ENCODE measurements at places on chromosomes 2 and 18.

DNA sequence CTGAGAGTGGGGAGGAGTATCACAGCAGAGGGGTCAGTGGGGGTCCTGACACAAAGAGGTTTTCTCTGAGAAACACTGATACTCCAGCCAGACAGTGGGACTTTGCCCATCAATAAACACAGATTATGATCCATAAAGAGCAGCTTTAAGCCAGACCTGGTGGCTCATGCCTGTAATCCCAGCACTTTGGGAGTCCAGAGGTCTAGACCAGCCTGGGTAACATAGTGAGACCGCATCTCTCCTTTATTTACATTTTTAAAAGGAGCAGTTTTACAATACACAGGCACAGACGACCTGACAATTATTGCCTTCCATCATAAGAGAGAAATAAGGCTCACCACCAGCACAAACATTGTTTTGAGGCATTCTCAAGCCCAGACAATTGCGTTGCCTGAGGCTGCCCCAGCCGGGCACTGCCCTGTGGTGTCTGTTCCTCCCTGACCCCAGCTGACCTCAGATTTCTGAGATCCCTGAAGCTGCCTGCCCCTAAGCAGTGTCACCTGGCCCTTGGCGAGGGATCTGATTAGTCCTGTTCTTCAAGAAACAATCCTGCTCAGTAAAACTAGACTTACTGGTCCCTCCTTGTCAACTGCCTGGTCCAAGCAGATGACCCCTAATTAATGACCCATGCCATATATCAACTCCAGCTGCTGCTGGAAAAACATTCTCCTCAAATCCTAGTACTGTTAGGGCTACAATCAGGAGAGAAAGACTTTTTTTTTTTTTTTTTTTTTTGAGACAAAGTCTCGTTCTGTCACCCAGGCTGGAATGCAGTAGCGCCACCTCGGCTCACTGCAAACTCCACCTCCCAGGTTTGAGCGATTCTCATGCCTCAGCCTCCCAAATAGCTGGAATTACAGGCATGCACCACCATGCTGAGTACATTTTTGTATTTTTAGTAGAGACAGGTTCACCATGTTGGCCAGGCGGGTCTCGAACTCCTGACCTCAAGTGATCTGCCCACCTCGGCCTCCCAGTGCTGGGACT, 59.4 kb upstream of the SOS1 start:
- no peak for DNase-seq

- DNase-seq = no peak
These were observed 80.1 kb downstream of the KCNS3 start for GRCh38 chr2:17958466-17959092.

DNA sequence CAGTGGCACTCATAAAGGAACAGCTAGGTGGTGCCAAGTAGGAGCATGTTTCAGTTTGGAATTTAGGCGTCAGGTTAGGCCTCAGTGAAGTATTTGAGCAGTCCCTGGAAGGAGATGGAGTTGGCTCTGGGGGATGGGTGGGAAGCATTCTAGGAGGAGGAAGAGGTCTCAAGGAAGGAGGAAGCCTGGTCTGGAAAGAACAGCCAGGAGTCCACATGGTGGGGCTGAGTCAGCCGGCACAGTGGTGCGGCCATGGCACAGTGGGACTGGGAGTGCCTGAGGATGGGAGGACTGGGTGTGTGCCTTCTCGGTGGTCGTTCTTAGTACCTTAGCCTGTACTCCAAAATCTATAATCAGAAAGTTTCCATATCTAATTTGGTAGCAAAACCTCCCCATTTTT, 373.3 kb downstream of the PTPRM start:
- DNase-seq = no peak

DNA sequence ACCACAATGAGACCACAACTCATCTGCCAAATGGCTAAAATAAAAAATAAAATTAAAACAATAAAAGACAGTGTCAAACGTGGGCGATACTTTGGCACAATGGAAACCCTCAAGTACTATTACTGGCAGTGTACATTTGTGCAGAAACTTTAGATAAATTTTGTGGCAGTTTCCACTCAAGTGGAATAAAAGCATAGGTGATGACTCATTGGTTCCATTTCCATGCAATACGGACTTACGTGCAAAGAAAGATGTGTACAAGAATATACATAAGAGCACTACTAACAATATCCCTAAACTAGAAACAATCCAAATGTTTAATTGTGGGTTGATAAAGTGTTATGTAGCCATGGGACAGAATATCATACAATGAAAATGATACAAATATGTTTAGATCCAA, 259.0 kb upstream of the HNMT start:
- DNase-seq = no peak

- no peak for DNase-seq
These were observed 104.7 kb upstream of the OTOS start for GRCh38 chr2:240245184-240245583.

DNA sequence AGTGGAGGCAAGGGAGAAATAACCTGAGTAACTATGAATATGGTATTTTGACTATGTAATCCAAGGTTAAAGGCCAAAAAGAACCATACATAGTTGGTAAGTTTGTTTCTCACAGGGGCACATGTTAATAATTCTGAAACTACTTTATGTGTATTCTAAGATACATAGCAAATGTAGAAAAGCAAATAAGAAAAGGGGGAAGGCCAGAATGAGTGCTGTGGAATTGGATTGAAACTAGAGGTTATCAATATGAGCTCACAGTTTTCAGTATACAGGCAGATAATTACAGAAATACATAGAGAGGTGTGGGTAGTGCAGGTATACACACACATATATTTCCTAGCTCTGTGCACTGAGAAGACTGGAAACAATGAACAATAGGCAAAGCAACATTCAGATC, 13.7 kb downstream of the INO80C start:
- DNase-seq = no peak

DNA sequence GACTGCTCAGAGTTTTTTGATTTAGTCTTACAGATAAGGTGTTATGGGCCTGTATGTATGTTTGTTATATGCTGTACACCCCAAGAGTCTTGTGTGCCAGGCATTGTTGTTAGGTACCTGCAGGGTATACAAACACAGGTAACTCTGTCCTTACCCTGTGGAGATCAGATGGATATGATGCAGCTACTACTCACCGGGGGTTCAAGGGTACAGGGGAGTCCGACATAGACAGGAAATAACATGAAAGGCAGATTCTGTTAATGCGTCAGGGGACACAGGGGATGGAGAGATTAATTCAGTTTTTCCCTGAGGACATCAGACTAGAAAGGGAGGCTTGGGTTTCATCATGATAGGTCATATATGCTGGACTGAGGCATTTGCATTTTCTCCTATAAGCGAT, 31.3 kb downstream of the TRAK2 start:
- DNase-seq = no peak

DNA sequence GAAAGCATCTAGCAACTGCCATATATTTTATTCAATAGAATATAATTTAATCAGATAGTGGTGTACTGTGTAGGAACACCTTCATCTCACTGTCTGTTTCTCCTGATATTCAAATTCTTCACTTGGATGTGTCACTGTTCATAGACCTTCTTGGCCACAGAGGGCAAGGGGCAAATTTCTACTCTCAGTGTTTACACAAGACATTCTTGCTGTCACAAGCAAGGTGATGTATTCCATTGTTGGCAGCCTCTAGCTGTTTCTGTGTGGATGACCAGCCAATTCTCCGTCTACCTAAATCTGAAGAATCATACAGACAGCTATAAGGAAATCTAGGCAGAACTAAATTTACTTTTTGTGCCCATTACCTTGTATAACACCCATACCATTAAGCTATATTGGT, 948.3 kb downstream of the CNTNAP5 start:
- no peak for DNase-seq

DNA sequence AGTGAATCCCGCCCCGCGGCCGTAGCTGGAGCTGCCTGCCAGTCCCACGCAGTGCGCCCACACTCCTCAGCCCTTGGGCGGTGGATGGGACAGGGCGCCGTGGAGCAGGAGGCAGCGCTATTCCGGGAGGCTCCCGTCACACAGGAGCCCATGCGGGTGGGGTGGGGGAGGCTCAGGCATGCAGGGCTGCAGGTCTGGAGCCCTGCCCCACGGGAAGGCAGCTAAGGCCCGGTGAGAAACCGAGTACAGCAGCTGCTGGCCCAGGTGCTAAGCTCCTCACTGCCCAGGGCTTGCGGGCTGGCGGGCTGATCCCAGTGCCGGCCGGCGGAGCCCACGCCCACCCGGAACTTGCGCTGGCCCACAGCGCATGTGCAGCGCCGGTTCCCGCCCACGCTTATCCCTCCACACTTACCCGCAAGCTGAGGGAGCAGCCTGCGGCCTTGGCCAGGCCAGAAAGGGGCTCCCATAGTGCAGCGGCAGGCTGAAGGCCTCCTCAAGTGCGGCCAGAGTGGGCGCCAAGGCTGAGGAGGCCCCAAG, 1152.8 kb upstream of the CELF4 start:
- DNase-seq = no peak

DNA sequence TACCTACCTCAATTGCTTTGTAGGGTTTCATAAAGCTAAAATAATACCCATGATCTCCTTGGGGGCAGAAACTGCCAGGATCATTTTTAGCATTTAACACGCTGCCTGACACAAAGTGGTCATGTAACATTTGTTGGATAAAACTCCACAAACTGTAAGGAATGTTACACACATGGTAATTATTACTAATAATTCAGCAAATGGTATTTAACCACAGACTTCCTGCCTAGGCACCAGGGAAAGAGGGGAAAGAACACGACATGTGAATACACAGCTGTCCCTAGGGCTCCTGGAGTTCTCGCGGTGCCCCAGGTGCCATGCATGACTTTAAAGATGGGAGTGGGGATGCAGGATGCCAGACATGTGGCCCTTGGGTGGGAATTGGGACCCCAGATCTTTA, 43.5 kb downstream of the ASAP2 start:
- no peak for DNase-seq

GRCh38 chr2:119197529-119198239, 25.9 kb upstream of the STEAP3 start:
- DNase-seq = no peak
